ENCODE measurements at places on chromosomes 11 and 22.

DNA sequence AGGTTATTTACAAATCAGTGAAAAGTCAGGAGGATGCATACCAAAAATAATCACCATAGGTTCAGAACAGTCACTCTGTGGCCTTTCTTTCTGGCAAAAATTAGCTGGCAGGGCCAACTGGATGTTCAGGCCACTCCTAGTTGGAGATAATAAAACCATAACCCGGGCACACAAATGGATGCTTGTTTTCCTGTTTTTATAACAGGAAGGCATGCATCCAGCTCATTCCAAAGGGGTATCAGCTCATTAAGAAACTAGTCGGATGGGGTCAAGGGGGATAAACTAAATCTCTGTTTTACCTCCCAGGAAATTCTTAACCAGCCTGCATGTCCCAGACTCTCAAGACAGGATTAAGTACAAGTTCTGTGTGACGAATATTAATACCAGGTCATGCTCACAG, 81.0 kb downstream of the FBXO7 start:
- DNase-seq = no peak

- no peak for DNase-seq
Measured at GRCh38 chr11:125397421-125397820, 98.6 kb downstream of the FEZ1 start.

DNA sequence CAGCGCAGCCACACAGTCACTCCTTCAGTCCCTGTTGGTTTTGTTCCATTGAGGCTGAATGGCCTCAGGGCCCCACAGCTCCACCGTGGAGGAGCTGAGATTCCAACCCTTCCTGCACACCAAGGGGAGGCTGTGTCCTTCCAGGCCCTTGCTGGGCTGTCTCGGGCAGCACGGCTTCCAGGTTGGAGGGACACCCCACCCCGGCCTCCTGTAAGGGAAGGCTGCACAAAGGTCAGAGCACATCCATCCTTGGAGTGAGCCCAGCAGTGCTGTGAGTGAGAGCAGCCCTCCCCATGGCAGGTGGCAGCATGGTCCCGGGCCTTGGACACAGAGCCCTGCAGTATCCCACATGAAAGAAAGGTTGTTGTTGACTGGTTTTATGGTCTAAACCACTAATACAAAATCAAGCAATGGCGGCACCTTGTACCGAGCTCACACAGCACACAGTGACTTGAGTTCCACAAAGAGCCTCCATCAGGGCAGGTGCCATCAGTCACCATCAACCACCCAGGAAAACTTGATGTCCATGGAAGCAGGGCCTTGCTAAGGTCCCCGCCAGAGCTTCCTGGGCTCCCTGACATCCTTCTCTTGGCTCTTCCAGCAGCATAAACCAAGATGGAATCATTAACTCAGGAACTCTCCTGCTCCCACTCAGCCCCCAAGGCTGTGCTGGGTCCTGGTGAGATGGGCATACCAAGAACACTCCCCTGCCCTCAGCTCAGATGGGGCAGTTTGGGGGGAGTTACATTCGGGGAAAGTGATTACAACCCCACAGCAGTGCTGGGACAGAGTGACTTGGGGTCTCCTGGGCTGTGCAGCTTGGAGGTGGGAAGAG, 1500.4 kb downstream of the TBC1D22A start:
- no peak for DNase-seq

GRCh38 chr22:40116496-40117200, 61.1 kb upstream of the TNRC6B start:
- no peak for DNase-seq

DNA sequence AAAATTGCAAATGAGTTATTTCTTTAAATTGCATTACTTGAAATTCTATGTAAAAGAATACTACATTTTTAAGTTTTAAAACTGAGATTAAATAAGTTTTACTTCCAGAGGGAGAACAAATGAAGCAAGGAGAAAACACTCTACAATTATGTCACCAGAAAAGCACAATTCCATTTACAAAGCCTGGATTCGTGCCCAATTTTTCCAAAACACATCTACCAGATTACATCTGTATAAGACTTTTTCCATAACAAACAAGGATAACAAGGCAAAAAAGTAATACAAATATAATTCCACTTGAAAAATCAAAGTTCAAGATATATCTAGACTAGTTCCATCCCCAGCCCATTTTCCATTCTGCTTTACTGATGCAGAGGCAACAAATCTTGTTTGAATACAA, 40.5 kb downstream of the MTMR2 start:
- no peak for DNase-seq

GRCh38 chr22:49936973-49937757, 18.7 kb downstream of the CRELD2 start:
- no peak for DNase-seq

DNA sequence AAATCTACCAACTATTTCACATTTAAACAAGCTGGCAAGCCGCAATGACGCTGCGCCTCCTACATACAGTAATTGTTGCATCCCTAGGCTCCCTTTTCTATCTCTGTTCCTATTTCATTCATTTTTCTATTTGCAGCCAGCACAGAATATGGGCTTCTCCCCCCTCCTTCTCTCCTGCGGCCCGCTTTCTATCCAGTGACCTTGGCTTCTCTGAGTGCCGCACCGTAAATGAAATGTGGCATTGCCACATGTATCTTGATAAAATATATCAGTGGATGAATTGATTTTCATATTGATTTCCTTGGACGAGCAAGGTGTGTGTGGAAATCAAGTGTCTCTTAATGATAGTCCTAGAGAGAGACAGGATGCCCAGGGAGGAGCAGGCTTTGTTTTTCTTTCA, 70.2 kb downstream of the ZBTB16 start:
- DNase-seq = no peak

DNA sequence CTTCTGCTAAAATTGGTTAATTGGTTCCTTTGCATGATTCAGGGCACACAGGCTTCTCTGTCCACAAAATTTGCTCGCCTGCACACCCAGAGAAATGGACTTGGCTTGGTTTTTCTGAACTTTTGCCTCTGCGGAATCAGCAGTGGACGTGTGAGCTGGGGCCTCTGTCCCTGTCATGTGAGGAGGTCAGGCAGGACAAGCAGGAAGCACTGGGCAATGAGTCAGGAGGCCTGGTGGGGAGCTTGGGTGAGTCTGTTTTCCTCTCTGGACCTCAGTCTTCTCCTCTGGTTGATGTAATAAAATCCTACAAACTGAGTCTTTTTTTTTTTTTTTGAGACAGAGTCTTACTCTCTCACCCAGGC, 10.4 kb upstream of the CELSR1 start:
- DNase-seq = no peak

DNA sequence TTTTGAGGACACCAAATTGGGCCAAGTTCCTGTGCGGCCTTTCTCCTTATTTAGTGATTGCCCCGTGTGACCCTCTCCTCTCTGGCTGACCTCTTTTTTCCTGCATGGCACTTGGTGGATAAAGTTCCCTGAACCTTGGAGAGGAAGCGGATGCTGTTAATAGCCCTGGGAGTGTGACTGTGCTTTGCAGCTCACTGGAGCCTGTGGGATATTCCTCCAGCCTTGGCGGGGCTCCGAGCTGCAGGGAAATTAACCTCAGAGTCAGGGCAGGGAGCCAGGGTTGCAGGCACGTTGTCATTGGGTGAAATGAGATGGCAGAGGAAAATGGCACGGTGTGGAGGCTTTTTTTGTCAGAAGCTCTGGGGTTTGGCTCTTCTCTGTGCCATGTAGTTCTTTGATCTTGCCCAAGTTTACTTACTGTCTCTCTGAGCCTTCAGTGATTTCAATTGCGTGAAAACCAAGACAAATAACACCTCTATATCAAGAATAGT, 965 bp downstream of the OR9Q1 start:
- DNase-seq = no peak

GRCh38 chr11:103798446-103798845, 238.0 kb upstream of the DDI1 start:
- DNase-seq = no peak

- DNase-seq = no peak
Measured at GRCh38 chr22:45783021-45783420, 111.4 kb downstream of the ATXN10 start.

DNA sequence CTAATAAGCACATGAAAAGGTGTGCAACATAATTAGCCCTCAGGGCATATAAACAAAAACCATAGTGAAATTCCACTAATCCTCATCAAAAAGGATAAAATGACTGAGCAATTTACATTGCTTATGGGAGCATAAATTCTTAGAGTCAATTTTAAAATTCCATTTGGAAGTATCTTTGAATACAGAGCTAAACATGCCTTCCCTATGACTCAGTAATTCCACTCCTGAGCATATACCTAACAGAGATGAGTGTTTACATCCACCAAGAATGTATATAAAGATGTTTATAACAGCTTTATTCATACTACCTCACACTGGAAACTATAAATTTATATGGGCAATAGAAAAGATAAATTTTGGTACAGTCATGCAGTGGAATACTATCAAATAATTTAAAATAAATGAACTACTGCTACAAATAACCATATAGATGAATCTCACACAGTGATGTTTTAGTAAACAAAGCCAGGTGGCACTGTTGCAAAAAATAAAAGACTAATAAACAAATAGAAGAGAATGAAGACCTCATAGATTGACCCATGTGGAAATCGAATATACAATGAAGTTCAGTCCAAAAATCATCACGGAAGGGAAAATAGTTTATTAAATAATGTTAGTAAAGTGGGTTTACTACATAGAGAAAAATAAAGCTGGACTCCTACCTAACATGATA, 8.2 kb upstream of the OR2D2 start:
- no peak for DNase-seq

All from stimulated activated CD4-positive, alpha-beta T cell treated with anti-CD3 and anti-CD28 coated beads, Interleukin-15, amount 100 ng/mL, for 48 hours (primary cell).